CD14-positive monocyte (primary cell): ENCODE measurements at places on chromosomes 2 and 18.

DNA sequence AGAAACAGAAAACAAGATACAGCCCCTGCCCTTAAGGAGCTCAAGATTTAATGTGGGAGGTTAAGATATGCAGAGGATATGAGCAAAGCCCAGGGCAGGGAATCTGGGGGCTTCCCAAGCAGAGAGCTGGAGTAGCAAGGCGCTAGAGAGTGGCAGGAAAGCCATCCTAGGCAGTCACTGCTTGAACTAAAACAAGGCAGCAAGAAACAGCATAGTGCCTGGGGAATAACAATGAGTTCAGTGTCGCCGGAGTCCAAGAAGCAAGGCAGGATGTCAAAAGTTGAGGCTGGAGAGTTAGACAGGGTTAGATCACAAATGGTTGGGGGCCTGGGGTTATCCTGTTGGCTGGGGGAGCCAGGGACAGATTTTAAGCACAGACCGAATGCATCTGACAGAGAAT, 24.6 kb downstream of the CDH2 start:
- no peak for DNase-seq

DNA sequence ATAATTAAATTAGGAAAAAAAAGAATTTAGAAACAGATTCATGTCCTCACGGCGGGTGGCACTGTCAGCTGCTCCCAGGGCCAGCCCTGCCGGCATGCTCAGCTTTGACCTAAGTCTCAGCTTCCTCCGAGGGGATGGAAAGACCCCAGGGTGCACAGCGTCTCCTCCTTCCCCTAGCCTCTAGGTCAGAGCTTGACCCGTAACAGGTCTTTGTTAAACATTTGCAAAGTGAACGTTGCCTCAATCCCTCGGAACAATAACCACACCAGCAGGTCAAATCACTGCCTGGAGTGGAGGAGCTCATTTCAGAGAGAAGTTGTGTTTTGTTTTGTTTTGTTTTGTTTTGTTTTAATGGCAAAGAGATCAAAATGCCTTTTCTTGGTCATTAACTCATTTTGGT, 171.3 kb downstream of the TMEM18 start:
- DNase-seq: no peak

DNA sequence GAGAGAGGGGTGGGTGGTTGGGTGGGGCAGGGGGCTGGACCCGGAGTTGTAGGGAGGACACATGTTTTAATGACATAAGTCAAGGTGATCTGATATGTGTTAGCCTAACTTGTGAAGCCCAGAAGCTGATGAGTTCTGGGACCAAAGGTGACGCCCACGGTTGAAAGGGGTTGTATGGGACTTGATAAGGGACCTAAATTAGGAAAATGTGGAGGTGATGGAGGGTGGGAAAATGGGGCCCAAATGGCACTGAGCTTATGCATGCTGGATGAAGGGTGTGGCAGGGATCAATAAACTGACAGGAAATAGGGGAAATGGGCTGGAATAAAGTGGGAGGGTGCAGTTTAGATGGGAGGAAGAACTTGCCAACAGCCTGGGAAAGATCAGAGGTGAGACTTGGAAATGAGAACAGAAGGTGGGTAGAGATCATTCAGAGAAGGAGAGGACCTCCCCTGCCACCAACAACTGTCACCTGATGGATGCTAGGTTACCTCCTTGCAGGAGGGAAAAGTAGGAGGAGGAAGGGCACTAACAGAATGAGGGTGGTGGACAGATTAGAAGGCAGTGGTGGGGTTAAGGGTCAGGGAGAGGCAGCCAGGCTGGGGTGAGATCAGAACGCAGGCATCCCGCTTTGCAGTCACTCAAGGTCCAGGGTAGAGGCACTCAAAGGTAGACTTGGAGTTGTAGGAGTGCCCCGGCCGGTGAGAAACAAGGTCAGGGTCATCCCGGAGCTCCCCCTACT, 15.3 kb downstream of the WNT10A start:
- DNase-seq: no peak

GRCh38 chr18:57441071-57441794, 6.1 kb downstream of the ONECUT2 start:
- peak; percentile 23 for DNase-seq

GRCh38 chr2:72916743-72917137, 579 bp upstream of the EMX1 start:
- DNase-seq: no peak

- no peak for DNase-seq
Observed at GRCh38 chr2:172924097-172924660, 151.5 kb upstream of the MAP3K20 start.

GRCh38 chr2:216533609-216534008, 35.0 kb downstream of the RPL37A start:
- no peak for DNase-seq

DNA sequence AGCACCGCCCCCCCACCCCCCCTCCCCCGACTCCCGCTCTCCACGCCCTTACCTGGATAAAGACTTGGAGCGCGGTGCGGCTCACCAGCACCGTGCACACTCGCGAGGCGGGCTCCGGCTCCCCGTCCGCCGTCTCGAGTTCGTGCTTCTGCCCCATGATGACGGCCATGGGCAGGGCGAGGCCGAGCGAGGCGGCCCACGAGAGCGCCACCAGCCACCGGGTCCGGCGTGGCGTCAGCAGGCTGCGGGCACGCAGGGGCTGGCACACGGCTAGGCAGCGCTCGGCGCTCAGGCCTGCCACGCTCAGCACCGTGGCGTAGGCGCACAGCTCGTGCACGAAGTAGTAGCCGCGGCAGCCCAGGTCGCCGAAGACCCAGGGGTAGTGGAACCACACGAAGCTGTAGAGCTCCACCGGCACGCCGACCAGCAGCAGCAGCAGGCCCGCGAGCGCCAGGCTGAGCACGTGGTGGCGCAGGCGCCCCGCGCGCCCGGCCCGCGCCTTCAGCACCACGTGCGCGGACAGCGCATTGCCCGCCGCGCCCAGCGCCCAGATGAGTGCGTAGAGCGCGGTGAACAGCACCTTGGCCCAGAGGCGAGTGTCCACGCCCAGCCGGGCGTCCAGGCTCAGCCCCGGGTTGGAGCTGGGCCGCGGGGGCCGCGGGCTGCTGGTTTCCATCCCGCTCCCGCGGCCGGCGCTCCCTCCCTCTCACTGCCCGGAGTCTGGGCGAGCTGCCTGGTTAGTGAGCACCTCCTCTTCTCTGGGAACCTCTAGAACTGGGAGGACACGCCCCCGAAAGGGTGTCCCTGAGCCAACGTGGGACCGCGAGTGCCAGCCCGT, at the start of gene NTSR2:
Gene NTSR2, minus strand, starts transcription at position 742 of the 838 bp plus-strand sequence. Its CDS starts 66 bp downstream, at position 676.
- DNase-seq: peak; percentile 23

DNA sequence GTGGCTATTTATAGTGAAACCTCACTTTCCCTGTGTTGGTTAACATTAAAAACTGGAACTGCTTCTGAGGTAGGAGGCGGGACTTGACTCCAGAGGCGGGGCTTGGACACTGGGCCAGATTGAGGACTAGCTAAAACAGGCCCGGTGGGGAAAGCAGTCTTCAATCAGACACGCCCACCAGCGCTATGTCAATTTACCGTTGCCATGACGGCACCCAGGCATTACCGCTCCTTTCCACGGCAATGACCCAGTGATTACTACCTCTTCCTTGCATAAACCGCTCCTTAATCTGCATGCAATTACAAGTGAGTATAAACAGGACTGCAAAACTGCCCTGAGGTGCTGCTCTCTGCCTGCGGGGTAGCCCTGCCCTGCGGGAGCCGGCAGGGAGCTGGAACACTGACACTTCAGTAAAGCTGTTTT, 35.3 kb downstream of the LRRFIP1 start:
- DNase-seq: peak; percentile 92

DNA sequence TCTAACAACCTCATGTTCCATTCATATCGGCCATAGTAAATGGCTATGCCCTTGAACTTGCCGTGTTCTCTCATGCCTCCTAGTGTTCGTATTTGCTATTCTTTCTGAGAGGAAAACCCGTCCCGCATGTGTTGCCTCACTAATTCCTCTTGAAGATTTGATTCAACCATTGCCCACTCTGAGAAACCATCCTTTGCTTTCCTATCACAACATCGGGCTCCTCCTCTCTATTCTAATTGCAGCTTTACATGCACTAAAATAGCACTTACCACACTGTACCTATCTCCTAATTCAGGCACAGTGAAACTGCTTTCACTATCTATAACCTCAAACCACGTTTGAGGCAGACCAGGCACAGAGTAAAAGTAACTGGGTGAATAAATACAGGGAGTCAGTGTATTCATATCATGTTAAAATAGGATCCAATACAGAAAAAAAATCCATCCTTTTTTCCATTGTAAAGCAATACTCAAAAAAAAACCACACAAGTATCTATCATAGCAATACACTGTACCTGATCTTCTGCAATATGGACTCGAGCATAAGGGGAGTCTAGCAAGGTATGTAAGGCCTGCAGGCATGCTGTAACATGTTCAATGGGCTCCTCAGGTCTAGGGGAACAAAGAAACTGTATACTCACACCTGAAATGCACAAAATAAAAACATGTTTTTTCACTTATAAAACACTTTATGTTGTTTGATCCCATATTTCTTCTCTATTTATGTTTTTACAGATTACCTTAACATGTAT, 39.0 kb upstream of the STRN start:
- DNase-seq: no peak

GRCh38 chr2:152537081-152537651, 180.1 kb downstream of the PRPF40A start:
- peak; percentile 55 for DNase-seq

DNA sequence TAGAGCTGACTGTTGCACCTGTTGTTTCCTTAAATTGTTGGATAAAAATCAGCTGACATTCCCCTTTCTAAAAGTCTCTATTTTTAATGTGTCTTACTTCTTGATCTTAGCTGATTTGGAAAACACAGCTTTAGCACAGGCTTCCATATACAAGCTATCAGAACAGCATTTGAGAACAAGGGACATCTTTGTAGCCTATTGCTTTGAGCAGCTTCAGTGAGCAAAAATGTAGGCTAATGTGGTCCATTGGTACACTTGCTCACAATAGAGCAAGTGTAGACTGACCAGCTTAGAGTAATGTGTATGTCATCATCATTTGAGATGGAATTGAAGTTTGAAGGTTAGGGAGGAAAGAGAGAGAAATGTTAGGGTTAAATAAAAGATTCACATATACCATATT, 7.0 kb downstream of the INPP1 start:
- DNase-seq: no peak

DNA sequence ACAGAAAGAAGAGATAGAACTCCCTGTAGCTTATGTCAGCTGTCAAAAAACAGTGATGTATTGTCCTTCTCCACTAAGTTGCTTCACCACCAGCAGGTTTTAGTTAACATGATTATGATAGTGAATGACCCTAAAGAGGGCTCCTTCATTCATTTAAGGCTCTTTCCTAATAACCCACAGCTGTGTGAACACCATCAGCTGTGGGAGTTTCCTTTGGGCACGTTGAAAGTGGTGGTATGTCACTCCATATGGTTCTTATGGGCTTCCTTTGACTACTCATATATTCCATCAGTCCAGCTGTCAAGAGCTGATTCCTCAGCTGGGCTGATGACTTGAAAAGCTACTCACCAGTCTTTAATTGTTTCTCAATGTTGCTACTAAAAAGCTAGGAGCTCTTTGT, 210.3 kb downstream of the UBE2E3 start:
- no peak for DNase-seq

DNA sequence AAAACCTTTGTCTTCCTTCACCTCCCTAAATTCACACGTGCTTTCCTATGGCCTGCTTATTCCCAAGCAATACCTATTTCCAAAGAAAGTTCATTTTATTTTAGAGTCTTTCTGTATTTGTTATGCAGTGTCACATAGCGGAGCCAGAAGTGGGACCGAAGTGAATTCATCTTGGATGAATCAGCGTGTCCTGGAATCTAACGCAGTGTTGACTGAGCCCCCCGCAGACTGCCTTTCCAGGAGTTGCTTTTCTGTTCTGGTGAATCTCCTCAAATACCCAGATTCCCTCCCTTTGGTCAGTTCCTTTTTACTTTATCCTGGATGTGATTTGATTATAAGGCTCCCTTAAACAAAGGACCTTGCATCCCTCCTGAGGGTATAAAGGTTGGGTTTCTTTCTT, 10.8 kb downstream of the ALPP start:
- no peak for DNase-seq

DNA sequence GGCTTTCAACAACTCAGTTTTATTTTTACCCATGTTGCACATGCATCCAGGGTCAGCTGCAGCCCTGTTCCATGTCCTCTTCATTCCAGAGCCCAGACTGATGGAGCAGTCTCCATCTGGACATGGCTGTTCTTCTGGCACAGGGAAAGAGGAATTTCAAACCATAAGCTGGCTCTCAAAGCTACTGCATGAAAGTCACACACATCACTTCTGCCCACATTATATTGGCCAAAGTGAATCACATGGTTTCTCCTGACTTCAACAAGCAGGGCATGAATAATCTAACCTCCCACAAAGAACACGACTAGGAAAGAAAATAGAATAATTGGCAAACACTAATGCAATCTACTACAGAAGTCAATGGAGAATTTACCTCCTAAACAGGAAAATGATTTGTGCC, 94.2 kb downstream of the FTCDNL1 start:
- no peak for DNase-seq

DNA sequence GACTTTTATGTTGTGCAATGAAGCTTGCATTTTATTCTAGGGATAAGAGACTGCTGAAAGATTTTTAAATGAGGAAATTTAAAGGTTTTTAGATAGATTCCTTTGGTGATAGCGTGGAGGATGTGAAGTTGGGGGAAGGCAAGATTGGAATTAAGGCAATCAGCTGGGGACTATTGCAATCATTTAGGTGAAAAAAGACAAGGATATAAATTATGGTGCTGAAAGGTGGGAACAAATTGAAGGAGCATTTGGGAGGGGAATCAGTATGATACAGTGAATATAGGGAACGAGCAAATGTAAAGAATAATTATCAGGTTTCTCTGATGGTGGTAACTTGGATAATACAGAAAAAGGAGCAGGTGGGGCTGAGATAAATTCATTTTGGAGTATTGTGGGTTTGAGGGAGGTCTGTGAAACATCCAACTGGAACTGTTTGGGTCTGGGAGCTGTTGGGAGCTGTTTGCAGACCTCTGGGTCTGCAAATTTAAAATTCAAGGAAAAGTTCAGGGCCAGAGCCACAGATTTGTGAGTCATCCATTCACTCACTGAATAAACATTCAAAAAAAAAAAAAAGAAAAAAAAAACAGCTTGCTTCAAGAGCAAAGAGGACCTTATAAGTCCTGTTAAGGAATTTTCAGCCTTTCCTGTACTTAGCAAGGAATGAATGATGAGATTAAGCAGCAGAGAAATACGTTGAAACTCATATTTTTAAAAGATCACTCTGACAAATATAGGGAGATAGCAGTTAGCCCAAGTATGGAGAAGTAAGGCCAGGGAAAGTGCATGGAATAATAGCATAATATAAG, 257.5 kb upstream of the FN1 start:
- DNase-seq: no peak

DNA sequence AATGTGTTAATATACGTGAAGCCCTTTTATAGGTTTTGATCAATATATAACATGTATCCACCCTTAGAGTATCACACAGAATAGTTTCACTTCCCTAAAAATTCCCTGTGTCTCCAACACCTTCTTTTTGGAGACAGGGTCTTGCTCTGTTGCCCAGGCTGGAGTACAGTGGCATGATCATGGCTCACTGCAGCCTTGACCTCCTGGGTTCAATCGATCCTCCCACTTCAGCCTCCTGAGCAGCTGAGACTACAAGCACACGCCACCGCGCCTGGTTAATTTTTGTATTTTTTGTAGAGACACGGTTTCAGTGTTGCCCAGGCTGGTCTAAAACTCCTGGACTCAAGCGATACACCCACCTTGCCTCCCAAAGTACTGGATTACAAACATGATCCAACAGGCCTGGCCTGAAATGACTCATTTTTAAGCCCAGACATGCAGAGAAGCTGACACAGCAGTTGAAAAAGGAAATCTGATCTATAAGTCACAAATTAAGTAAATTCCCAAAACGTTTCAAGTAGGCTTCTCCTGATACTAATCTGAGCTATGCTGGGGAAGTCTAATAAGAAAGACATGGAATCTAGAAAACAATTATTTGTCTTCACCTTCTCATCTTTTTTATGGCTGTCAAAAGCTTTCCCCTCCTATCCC, 2.9 kb downstream of the DUSP11 start:
- DNase-seq: no peak
